Hematopoietic multipotent progenitor cell treated with erythropoietin and hydrocortisone succinate and interleukin-3 and kit ligand, for 17 days (in vitro differentiated cells): ENCODE measurements at places on chromosomes 11 and 22.

GRCh38 chr11:65307298-65308229 is 7.1 kb upstream of the CDC42EP2 start:
- no peak for DNase-seq

DNA sequence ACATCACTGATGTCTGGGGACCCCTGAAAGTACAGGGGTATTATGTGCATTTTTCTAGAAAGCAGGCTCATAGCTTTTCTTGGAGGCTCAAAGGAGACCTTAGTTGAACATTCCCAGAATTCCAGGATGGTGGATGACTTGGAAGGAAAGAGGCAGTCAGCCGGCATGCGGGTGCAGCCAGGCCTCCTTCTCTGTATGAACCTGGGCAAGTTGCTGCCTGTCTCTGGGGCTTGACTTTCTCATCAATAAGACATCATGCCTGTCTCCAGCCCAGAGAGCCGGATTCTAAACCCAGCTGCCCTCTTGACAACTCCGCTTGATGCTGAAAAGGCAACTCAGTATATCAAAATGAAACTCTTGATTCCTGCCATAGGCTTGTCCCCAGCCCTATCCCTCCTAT is 12.6 kb downstream of the MS4A15 start:
- DNase-seq, result no peak

- peak; percentile 57 for DNase-seq
Observed at GRCh38 chr11:16603245-16603644, 135.2 kb upstream of the C11orf58 start.

GRCh38 chr11:33721426-33721825 is 14.8 kb downstream of the CD59 start:
- no peak for DNase-seq

DNA sequence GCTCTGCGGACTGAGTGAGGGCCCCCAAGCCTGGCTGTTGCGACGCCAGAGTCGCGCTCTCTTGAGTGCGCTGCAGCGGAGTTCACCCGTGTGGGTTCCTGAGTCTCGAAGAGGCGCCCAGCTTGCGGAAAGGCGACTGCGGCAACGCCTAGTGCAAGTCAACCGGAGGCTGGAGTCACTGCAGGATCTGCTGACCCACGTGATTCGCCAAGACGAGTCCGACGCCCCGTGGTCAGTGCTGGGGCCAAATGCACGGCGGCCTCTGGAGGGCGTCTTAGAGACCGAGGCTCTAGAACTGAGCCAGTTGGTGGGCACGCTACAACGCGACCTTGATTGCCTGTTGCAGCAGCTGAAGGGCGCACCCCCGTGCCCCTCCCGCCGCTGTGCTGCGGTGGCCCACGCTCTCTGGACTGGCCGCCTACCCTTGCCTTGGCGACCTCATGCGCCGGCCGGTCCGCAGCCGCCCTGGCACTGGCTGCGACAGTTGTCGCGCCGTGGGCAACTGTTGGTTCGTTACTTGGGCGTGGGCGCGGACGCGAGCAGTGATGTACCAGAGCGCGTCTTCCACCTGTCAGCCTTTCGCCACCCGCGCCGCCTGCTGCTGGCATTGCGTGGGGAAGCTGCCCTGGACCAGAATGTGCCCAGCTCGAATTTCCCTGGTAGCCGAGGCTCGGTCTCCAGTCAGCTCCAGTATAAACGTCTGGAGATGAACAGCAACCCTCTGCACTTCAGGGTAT is 32.6 kb downstream of the RRP8 start:
- no peak for DNase-seq

DNA sequence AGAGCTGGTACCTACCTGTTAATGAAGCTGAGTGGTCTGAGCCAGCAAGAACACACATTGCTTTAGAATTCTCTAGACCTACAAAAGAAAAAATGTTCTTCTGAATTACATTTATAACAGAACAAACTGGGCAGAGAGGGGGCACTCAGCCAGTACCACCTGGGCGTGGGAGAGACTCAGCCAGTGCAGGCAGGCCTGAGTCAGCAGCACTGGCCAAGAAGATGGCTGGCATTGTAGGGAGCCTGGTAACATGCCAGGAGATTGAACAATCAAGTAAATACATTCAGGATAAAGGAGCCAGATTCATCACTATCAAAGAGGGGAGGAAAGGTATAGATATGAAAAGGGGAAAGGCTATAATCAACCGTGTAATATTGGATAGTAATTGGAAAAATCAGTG is 19.9 kb downstream of the SERGEF start:
- DNase-seq, result no peak

DNA sequence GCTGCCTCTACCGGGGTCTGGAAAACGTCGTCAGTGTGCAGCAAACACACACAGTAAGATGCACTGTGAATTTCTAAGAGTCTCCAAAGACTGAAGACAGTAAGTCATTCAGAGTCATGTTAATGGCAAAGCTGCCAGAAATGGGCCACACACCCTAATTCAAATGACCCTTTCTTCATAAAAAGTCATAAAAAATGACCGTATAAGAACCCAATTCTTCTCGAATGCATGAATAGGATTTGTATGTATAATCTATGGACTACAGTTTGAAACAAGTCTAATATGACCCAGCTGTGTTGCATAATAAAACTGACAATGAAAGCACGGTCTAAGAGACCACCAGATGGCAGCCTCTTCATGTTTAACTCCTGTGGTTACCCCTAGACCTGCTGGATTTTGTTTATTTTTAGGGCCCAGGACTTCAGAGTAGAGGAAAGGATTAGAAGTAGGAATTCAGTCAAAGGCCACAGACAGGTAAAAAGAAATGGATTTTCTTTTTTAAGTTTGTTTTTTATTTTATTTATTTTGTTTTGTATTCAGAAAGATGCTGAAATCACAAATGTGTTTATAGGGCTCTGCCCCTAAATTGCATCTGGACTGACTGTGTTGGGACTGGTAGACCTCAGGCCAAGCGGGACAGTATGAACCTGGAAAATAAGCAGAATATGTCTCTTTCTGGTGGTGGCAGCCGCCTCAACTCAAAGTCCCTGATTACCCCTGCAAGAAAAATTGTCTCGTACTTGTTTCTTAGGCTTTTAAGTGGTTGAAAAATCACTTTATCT is 32.1 kb upstream of the SLC5A12 start:
- DNase-seq, result peak; percentile 6

DNA sequence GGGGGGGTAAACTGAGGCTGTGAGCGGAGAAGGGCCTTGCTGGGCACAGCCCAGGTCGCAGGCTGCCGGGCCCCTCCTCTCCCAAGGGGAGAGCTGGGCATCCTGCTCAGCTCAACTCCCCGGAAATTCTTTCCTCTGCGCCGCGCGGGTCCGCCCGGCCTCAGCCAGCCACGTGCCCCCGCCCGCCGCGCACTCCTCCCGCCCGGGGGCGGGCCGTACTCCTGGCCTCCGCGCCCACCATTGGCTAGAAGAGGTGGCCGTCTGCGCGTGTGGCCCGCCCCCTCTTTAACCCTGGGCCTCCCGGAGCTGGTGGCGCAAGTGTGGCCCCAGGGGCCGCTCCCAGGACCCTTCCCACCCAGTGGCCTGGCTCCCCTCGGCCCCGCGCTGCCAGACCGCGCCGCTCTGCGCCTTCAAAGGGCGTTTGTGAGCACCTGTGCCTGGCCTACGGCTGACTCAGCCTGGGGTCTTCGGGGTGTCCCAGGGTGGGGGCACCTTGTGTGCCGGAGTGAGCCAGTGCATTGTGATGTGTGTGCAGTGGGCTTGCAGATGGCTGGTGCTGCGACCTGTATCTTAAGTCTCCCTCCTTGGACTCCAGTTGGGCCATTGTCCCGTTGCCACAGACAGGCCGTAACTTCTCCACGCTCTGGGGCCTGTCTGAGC is 2.0 kb downstream of the MRGPRF start:
- no peak for DNase-seq

DNA sequence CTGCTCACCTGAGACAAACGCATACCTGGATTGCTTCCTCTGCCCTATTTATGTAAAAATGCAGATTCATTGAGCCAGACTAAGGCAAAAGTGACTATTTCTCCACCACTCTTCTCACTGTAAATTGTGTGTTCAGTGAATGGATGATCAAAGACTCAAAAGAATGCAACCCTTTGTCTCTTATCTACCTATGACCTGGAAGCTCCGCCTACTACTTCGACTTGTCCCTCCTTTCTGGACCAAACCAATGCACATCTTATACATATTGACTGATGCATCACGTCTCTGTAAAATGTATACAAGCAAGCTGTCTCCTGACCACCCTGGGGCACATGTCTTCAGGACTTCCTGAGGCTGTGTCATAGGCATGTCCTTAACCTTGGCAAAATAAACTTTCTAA is 418.0 kb upstream of the SYN3 start:
- DNase-seq, result no peak

DNA sequence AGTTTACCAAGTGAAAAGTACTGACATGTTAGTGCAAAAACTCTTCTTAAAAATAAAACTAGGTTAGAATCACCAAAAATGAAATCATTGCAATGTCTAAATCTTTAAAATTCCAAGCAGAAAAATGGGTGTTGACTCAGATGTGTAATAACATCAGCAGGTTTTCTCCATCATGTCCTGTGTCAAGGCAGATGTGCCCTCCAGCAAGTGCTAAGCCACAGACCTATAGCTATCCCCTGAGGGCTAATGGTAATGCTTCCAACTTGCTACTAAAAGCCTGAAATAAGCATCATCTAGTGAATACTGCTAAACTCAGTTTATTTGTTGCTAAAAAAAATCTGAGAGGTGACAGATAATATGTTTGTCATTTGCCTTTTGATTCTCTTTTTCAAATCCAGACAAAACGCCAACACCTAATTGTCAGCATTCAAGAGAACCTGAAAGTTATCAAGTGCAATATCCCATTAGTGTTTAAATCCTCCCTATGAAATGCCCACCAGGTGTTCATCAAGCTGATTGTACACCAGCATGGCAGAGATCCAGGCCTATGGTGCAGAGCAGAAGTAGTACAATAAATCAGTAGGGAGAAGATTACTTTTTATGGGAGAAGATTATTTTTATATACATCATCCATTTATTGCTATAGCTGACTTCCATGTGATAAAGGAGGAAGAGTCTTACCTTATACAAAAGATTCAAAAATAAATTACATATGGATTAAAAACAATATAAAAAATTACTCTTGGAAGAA is 55.1 kb upstream of the SYT9 start:
- no peak for DNase-seq

DNA sequence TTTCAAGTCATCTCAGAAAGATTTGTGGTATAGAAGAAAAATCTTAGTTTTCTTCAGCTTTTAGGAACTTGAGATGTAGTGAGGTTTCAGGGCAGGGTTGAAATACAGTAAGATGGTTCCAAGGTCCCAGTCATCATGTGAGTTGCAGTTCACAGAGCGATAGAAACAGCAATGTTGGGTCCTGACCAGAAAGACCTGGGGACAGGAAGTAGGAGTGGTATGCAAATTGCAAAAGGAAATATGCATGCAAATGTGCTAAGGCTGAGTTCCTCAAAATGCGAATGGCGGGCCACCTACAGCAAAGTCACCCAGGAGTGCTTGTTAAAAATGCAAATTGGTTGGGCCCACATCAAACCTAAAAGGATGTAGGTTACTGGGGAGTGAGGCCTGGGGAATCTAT is 1032.7 kb upstream of the TENM4 start:
- DNase-seq, result no peak

GRCh38 chr11:104370478-104370877 is 206.5 kb upstream of the PDGFD start:
- DNase-seq, result no peak

GRCh38 chr11:26011474-26011873 is 320.5 kb upstream of the ANO3 start:
- DNase-seq, result no peak

DNA sequence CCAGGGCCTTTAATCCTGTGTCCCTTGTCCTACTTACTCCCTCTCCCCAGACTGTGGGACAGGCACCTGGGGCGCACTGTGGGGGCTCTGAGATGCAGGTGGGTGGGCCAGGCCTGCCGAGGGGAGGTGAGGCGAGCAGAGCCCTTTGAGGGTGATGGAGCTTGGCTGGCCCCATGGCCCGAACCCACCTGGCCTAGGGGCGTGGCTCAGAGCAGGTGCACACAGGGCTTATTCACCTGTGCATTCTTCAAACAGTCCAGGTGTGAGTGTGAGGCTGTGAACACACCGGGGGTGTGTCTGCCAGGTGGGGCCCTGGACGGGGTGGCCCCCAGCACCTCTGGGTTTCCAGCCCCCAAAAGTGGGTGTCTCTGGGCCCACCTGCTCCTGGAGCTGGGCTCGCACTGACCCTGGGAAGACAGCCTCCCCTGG is 9.0 kb upstream of the MUC5AC start:
- no peak for DNase-seq

GRCh38 chr22:46084943-46085827 is 65.1 kb upstream of the PPARA start:
- no peak for DNase-seq

- DNase-seq, result no peak
Observed at GRCh38 chr22:43053176-43053575, 36.0 kb downstream of the TTLL1 start.

GRCh38 chr22:44543781-44544477 is 45.9 kb upstream of the RTL6 start:
- DNase-seq, result no peak

DNA sequence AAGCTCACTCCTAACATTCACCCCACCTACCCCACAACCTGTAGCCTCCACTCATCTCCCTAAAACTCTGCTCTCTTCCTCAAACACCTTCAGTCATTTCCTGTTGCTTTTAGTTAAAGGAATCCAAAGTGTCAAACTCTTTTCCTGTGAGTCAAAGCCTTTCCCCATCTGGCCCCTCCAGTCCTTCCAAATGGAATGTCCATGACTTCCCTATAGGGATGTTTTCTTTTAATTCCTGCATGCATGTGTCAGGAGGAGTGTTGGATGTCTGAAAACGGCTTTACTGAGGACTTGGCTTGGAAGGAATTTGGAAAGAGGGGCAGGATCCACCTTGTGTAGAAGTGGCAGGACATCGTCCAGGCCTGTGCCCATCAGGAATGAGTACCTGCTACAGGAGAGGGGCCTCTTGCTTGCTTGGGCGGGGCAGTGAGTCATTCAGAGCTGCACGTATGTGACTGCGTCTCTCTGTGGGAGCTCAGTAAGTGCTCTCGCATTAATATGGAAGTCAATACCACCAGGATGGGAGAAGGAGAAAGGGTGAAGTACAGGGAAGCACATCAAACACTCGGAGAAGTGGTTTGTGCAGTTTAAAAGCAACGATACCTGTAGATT is 491.9 kb downstream of the OPCML start:
- no peak for DNase-seq

GRCh38 chr11:114562166-114562916 is 2.7 kb upstream of the NXPE1 start:
- DNase-seq, result no peak
